ENCODE measurements at places on chromosomes 11 and 22.

GRCh38 chr11:12232160-12232559 is 121.8 kb downstream of the MICAL2 start:
- no peak for DNase-seq

- no peak for DNase-seq
These were observed 13.2 kb downstream of the RAC2 start for GRCh38 chr22:37230673-37231405.

GRCh38 chr22:45246060-45246985 is 5.6 kb upstream of the KIAA0930 start:
- peak; percentile 91 for DNase-seq

DNA sequence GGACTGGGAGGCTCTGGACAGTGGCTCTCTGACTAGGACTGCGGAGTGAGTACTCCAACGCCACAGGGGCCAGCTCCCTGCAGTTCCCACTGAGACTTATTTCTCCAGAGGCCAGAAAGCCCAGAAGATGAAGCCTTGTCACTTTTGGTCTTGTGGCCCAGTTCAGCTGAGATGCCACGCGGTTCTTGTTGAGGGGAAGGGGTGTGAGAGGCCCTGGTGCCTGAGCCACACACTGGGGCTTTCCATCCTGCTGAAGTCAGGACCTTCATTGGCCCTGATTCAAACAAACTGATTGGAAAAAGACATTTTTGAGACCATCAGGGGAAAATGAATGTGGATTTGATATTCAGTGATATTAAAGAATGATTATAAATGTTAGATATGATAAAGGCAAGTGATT is 73.6 kb downstream of the UBASH3B start:
- no peak for DNase-seq

DNA sequence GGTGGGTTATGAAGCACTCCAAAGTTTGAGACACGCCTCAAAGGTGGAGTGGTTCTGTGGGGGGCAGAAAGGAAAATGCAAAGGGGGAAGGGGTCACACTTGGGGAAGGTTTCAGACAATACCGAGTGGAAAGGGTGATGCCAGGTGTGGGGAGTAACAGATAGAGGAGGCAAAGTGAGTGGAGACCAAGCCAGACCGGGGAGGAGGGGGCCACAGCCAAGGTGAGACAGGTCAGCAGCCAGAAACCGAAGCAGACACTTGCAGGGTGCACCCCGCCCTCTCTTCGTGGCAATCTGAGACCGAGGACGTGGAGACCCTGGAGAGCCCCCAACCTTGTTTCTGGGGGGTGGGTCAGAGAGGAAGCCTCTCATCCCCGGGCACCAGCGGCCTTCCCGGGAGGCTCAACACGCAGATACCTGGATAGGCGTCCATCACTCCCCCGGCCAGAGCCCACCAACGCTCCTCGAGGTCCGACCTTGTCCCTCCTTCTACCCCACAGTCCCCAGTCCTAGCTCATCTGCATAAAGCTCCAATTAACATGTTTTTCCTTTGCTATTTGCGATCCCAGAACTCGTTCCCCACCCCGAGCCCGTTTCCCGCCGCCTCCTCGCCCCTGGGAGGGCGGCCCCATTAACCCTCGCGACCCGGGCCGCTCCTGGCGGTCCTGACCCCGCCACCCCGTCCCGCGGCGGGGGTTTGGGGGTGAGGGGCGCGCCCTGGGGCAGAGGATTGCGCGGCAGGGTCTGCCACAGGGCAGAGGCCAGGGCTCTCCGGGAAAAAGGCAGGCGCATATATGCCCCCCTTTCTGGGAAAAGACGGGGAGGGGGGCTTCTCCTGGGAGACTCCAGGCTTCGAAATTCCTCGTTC is 21.8 kb downstream of the RTN4RL2 start:
- DNase-seq = no peak

DNA sequence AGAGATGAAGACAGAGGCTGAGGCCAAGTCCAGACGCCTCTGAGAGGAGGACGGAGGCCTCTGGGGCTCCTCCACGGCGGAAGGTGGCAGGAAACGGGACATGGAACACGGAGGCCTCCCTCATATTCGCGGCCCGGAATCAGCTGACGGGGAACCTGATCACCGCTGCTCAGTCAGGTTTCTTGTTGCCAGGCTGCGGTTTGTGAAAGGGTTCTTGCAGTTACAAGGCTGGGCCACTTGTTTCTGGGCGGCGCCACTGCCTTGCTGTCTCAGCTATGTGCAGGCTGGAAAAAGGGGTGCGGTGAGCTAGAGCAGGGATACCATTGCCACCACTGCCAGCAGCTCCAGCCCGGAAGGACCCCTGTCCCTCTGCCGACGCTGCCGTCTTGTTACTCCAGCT is 10.0 kb upstream of the MMP1 start:
- DNase-seq = no peak

GRCh38 chr11:104564921-104565582 is 333.2 kb downstream of the CASP12 start:
- no peak for DNase-seq

GRCh38 chr11:120577041-120577440 is 65.5 kb downstream of the GRIK4 start:
- DNase-seq = no peak

DNA sequence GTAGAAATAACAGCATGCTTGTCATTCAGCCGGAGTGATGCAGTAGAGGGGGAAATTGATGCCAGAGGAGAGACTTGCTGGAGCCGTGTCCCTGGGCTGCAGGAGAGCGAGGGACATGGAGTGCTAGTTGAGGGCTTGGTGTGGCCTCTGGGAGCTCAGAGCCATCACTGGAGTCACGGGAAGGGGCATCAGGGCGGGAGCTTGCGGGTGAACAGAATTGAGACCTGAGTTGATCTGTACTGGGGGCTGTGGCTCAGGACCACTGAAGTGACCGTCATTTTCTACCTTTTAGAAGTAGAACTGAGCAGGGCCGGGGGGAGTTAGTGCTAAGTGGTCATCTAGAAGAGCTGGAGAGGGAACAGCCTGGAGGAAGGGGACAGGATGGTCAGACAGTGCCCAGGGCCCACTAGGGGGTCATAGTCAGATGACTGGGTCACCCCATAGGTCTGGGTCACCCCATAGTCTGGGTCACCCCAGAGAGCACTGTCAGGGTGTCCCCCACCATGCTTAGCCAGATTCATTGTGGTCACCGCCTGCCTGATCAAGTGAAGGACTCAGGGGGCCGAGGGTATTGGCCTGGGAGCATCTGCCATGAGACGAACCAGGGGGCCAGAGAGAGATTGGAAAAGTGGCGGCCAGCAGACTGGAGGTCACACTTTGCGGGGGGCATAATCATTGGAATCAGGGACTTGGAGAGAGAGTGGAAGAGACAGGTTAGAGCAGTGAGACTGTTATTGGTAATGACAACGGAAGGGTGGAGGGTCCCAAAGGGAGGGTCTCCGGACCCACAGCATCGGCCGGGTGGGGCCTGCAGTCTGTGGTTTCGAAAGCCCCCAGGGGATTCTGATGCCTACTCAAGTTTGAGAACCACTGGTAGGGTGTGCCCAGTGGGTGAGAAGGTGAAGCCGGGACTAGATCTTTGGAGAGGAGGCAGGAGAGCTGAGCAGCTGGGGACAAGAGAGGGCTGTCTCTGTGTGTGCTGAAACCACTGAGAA is 15.2 kb downstream of the RIBC2 start:
- DNase-seq = no peak

GRCh38 chr22:43749473-43749872 is 62.6 kb downstream of the EFCAB6 start:
- DNase-seq = no peak

DNA sequence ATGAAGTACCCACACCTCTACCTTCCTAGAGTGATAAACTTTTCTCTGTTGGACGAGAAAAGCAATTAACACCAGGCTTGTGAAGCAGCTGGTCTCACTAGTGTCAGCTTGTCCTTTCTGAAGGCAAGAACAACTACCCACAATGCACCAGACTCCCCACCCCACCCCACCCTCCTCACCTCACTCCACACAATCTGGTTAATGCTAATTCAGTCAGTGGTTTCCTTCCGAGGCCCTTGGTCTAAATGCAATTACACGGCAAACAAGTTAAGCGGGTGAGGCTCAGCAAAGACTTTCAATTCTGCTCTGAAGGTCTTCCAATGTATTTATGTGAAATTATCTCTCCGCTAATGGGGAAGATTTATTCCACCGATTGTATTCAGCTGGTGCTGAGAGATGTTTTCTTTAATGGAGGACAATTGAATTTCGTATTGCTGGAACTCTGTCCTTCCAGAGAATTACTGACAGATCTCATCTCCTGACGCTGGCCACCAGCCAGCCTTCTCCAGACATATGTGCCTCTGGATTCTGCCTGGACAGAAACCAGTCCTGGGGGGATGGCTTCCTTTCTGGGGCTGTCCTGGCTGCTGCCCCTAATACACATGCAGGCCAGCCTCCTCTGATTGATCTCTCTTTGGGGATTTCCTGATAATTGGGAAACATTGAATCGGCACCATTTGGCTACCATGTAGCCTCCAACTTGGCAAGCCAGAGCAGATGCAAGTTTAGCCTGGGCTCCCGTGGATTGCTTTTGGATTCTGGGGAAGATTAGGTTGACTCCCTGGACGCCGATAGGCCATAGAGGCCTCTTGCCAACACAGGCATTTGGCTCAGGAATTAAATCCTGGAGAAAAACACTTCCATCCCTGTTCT is 165.8 kb upstream of the NARS2 start:
- no peak for DNase-seq

GRCh38 chr11:78567209-78567608 is 7.5 kb downstream of the NARS2 start:
- DNase-seq = peak; percentile 63

GRCh38 chr11:75781296-75781695 is 12.7 kb downstream of the DGAT2 start:
- DNase-seq = no peak

GRCh38 chr11:102313238-102313940 is 3.9 kb upstream of the BIRC3 start:
- peak; percentile 30 for DNase-seq

GRCh38 chr11:61553373-61554171 is 27.3 kb downstream of the SYT7 start:
- DNase-seq = no peak

DNA sequence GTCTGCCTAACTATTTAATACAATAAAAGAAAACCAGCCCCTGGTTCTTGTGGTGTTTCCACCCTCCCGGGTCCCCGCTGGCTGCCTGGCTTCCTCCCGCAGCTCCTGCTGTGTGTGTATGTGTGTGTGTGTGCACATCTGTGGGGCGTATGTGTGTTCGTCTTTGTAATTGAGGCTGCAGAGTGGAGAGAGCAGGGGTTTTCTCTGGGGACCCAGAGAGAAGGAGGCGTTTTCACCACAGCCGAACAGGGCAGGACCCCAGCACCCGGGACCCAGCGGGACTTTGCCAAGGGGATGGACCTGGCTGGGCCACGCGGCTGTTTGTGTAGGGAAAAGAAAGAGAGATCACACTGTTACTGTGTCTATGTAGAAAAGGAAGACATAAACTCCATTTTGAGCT is 42.7 kb downstream of the IGLL1 start:
- no peak for DNase-seq

- no peak for DNase-seq
These were observed 14.2 kb upstream of the UVRAG start for GRCh38 chr11:75800728-75801361.

DNA sequence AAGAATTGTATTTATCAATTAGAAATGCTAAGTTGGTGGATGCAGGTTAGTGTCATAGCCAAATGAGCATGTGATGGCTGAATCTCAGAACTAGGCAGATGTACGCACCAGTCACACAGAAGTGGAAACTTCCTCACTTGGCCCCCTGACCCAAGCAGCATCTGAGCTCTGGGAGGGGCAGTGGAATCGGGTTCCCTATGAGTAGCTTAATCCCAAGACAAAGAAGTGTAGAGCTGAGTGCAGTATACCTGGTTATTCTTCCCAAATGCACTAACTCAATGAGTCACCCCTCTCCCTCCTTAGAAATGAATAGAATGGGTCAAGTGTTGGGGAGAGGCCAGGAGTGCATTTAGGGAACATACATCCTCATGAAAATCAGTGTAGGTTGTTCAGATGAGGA is 224.6 kb downstream of the FAT3 start:
- DNase-seq = no peak

DNA sequence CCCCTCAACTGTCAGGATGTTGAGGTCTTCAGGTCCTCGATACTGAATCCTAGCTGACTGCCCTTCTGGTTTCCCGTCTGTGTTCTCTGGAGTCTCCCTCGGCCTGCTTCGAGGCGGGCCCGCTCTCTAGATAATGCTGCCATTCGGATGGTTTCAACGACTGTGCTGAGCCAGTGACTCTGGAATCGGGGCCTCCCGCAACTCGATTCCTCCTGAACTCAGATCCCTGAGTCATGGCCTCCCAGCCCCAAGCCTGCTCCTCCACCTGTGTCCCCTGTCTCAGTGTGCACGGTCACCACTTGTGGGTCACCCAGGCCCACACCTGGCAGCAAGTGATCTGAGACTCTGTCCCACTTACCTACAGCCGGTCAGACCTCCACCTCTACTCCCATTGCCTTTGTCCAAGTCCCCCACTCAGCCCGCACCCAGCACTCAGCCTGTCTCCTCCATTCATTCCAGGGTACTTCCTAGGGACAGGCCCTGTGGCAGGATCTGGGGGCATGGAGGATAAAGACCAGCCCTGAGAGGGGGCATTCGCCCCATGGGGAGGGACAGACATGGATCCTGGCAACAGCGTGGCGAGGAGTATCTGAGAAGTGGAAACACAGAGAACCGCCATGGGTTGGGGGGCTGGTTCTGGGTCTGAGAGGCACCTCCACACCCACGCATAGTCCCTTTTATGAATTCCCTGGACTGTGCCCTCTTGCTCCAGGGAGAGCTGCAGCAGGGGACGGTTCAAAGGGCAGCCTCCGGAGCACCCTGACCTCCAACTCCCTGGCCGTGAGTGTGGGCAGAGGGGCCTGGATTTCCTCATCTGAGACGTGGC is 14.3 kb downstream of the MPST start:
- DNase-seq = no peak

- DNase-seq = peak; percentile 22
These were observed 51.4 kb upstream of the NUP50 start for GRCh38 chr22:45112136-45112879.

GRCh38 chr22:20637750-20638506 is 130.5 kb downstream of the MED15 start:
- DNase-seq = no peak

- DNase-seq = no peak
These were observed 49.2 kb downstream of the STK33 start for GRCh38 chr11:8544807-8545206.

DNA sequence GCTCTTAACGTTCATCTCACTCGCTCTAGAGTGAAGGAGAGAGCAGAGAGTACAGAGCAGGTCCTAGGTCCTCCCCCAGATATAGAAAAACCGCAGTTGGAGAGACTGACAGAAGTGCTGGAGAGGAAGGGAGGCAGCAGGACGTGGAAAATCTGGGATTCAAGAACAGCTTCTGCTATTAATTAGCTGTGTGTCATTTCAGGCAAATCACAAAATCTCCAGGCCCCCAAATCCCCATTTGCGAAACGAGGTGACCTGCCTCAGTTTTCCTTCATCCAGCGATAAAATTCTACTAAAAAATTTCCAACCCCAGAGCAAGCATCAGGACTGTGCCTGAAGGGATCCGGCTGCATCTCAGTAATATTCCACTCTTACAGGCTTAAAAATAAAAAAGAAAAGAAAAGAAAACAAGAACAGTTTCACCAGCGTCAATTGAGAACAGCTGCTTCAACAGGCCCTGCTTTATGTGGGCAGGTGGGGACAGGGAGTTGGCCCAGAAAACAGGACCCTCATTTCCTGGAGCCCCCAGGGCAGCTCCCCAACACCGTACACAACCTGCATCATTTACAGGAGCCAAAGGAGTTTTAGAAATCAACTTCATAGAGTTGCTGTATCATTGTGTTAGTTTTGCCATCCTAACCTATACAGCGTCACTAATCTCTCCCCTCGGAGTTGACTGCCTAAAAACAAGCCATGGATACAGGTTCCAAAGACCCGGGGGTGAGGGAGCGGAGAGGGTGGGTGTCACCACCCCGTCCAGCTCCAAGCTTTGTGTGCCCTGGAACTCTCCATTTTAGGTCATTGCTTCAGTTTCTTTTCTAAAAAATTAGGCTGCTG is 2.3 kb upstream of the MALAT1 start:
- DNase-seq = peak; percentile 57
